ENCODE measurements at places on chromosomes 2 and 18. TPM values are rescaled to one million over a fixed set of nuclear protein-coding genes. Genes with fewer than 3 reads are reported as not detected.
A peak's percentile ranks its signal among the peaks of the same experiment; 100 is the strongest.

Gene ZDBF2
- total RNA-seq: 10.2 TPM

DNA sequence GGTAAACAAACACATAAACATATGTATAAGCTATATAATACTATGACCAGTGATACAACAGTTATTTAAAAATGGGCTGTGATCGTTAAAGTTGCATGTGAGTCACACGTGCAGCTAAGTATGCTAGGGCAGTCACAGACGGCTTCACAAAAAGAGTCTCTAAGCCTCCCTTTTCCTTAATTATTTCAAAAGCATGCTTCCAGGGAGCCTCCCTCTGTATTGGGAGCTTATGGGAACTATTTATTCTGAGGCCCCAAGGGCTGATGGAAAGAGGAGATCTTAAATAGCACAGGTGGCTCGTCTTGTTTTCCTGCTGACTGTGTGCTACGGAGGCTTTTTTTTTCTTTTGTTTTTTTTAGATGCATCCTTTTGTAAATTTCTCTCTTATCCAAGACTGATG is 94.3 kb downstream of the ADCYAP1 start:
- no peak for DNase-seq

DNA sequence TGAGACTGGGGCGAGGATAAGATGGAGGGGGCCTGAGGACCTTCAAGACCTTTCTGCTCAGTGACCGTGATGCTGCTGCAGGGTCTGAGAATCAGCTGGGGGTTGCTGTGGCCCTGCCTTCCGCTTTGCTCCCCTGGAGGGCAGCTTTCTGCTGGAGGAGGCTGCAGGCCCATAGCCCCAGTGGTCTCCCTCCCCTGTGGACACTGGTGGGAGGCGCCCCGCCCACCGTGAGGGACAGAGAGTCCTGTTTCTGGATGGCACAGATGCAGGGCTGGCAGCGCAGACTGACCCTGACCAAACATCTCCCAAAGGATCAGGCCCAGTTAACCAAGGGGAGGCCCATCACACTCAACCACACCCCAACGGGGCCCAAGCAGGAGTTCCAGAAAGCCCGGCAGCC is 42.8 kb downstream of the PLB1 start:
- no peak for DNase-seq

DNA sequence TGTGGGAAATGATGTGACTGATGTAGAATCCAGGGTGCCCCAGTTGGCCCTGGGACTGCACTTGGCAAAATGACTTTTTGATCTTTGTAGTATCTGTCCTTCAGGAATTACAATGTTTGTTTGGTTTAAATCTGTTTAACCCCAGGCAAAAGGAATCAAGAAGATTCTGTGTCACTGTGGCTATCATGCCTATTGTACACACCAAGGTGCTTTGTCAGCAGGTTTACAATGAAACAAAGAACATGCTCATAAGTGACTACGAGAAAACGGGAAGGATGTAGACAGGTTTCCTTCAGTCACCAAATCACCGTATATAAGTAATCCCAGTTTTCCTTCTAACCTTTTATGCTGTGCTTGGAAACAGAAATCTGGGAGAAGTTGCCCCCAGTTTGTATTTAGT is 109.5 kb downstream of the RTN4 start:
- DNase-seq: no peak

DNA sequence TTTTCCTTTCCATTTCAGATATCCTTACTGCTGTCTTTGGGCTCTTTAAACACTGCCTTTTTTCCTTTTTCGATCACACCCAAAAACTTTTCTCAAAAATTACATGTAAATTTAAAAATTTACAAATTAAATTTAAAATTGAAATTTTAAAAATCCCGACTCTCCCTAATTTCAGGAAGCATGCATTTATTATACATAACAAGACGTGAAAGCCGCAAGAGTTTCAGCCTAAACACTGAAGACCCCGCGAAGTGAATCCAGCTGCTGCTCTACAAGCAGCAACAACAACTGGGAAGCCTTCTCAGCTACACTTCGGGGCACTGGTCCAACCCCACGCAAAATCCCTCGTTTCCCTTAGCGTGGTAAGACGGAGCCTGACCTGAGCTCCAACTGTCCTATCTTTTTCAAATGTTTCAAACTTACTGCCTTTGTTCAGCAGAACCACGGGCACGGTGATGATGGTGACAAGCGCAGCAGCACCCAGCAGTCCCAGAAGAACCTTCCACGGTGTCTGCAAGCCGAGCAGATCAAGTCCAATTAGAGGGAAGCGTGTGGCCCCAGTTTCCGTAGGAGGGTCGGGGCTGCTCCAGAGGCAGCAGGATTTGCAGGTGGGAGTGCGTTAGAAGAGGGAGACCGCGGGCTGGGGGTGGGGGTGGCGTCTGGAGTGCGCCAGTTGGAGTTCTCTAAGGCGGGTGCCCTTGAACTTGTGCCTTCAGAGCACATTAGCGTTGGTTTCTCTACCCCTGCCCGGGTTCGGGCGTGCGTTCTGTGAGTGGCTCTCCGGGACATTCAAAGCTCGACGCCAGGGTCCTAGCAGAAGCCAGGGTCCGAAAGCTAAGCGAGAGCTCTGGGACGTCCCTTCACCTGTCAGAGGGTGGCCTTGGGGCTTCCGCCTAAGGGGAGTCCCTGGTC is 783 bp downstream of the DPP4 start:
- peak; percentile 50 for DNase-seq

GRCh38 chr2:176099728-176100546 is at the start of gene HOXD12:
TSS of gene HOXD12 (plus strand) at chr2:176099795. CDS start at chr2:176099802, 7 bp downstream.
- DNase-seq: no peak

- DNase-seq: peak; percentile 81
Measured at GRCh38 chr2:175844169-175844568, 157.9 kb downstream of the LNPK start.

DNA sequence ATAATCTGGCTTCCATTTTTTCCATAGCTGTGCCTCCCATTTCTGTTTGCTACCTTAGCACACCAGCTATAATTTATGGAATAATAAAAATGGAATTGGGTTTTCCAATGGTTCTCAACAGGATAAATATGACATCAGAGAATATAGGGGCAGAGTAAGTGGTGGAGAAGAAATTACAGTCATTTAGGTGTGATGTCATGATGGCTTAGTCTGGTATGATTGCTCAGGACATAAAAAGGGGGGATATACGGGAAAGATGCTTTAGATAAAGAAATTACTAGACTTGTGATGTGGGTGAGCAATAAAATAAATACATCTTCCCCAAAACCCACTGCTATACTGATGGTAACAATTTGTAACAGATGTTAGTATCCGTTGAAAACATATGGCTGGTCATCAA is 21.6 kb upstream of the KIF5C start:
- DNase-seq: no peak

DNA sequence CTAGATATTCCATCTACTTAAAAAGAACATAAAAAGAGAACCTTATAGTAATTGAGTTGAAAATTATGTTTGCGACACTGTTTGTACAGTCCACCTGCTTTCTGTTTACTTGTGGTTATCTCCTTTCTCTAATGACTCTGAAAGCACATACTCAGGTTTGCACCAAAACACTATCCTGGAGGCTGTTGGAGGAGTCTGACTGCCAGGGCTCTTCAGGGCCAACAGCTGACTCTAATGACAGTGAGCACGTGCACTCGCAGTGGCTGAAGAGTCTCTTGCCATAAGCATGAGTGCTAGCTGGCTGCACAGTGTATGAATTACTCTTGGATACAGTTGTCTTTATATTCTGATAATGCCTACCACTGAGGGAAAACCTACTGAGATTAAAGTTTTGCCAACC is 16.7 kb upstream of the GLS start:
- DNase-seq: peak; percentile 51

- peak; percentile 28 for DNase-seq
Measured at GRCh38 chr18:59560556-59560955, 136.7 kb downstream of the CCBE1 start.

Gene PTPRN
- total RNA-seq: 50.5 TPM

- no peak for DNase-seq
Measured at GRCh38 chr2:36783246-36783645, 86.7 kb downstream of the VIT start.

- DNase-seq: no peak
Measured at GRCh38 chr18:36389811-36390581, 92.5 kb downstream of the FHOD3 start.

- DNase-seq: peak; percentile 69
Measured at GRCh38 chr2:224650815-224651439, 65.2 kb downstream of the CCDC195 start.

DNA sequence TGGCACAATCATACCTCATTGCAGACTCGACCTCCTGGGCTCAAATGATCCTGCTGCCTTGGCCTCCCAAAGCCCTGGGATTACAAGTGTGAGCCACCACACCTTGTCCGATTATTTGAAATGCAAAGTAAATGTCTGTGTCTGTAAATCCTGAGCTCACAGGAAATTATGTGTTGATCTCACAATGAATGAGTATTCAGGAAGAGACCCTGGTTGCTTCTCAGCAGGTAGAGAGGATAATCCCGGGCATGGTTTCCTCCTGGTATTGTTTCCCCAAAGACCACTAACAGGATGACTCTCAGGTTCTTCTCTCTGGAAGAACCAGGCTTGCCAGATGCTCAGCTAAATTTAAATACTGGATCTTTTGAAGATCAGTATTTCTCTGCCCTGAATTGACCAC is 147.6 kb downstream of the LDLRAD4 start:
- no peak for DNase-seq

Gene COX5B
- 175 TPM for total RNA-seq

Gene HTR2B
- not detected for total RNA-seq

Gene RSAD2
- not detected for total RNA-seq

- DNase-seq: no peak
Measured at GRCh38 chr18:34729740-34730355, 19.8 kb downstream of the DTNA start.

Gene METTL4
- total RNA-seq: 16.9 TPM

GRCh38 chr18:7020995-7021777 is 96.4 kb downstream of the LAMA1 start:
- peak; percentile 19 for DNase-seq

- no peak for DNase-seq
Measured at GRCh38 chr2:31286230-31286629, 52.3 kb downstream of the EHD3 start.

DNA sequence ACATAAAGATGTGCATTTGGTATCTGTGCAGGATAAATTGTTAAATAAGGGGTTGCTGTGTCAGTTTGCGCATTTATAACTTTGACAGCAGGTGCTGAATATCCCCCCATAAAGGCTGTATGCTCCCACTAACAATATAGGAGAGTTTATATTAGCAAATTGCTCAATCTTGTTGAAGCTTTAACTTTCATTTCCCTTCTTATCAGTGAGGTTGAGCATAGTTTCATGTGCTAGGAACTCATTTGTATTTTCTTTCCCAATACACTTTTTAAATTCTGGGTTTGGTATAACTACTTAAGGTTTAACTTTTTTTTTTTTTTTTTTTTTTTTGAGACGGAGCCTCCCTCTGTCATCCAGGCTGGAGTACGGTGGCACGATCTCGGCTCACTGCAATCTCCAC is 89.0 kb downstream of the FAM117B start:
- no peak for DNase-seq

Data from GM23248 (cell line).